Ovary (tissue), 10 donors: ENCODE measurements at places on chromosomes 3 and 15. TPM values are rescaled to one million over a fixed set of nuclear protein-coding genes. Genes with fewer than 3 reads are reported as not detected.

DNA sequence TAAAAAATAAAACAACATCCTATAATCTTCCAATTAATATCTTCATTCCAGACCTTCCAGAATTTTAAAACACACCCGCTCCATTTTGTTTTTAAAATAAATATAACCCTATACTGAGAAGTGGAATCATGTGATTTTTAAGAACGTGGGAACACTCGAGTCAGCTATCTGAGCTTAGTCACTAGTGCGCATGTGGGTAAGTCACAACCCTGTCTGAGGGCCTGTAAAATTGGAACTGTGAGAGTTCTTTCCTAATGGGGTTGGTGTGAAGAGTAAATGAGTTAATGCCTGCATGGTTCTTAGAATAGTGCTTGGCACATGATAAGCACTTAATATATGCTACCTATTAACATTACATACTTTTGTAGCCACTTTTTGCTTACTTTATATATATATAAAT lies 19.9 kb upstream of the POLR2M start:
- DNase-seq = no peak

DNA sequence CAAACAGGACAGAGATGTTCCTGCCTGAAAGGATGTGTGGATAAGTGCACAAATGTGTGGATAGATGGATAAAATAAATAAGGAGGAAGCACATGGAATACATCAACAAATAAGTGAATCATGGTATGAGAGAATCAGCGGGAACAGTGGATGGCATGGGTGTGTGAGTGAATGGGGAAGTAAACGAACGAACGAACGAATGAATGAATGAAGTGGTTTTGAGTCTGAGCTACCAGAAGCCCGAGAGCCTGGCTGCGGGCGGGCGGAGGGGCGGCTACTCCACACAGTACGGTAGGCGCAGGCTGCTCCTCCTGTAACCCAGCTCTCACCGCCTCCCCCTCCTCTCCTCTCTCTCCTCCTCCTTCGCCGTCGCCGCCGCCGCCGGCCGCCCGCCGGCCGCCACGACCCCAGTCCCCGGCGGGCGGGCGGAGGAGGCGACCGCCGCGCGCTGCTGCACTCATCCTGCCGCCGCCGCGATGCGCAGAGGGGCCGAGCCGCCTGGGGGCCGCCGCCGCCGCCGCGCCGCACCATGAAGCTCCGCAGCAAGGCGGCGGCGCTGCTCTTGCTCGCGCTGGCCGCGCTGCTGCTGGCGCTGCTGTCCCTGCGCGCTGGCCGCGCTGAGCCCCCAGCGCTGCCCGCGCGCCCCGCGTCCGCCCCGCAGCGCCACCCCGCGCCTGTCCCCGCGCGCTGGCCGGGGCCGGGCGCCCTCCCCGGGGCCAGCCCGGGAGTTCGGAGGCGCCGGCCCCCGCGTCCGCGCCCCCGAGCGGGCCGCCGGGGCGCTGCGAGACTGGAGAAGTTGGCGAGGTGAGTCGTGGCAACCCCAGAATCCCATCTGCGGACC lies at the start of gene GXYLT2:
GXYLT2 (plus strand) TSS at position 342 of the 841 bp plus-strand sequence; CDS start at position 530, 188 bp downstream.
- DNase-seq = peak; percentile 80

DNA sequence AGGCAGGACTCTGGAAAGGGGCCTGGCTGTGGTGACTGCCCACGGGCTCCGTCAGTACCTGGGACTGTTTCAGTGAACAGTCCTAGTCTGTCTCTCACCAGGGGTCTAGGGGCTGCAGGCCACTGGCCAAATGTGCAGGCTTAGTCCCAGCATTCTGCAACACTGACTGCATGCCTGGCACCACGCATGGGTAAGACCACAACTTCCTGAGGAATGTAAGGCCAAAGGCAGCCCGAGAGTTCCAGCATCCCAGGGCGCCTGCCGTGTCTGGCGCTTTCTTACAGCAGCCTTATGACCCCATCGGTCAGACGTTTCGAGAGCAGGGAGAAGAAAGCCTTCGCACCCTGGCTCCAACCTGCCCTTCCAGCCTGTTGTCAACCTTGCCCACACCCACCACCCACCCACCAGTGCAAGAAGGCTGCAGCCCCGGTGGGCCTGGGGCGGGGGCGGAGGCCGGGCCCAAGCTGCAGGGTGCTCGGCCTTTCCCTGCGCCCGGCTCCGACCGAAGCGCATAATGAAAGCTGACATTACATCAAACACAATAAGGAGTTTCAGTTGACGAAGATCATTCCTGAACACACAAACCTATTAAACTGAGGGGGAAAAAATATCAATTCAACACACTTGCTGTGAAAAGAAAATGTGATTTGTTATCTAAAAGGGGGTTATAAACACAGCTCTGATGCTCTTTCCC lies 29.5 kb upstream of the TMEM115 start:
- no peak for DNase-seq

GRCh38 chr3:27171113-27171512 lies 198.1 kb downstream of the NEK10 start:
- DNase-seq = no peak

- DNase-seq = no peak
Measured at GRCh38 chr3:195558602-195559001, 15.5 kb upstream of the PPP1R2 start.

GRCh38 chr15:46365572-46365971 lies 730.7 kb downstream of the SQOR start:
- no peak for DNase-seq

GRCh38 chr15:63818629-63819028 lies 15.1 kb downstream of the HERC1 start:
- no peak for DNase-seq

DNA sequence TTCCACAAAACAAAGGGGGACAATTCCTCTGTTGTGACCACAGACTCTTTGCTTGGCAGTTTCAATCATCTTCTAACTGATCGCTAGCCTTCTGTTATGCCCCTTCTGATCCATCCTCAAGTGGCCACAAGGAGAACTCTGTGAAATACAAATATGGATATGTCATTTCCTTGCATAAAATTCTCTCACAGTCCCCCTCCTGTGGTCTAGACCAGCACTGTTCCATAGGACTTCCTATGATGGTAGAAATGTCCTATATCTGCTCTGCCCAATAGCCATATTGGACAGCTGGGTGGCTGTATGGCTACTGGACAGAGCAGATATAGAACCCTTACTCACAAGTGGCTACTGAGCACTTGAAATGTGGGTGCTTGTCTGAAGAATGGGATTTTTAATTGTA lies 25.9 kb upstream of the SNRK start:
- DNase-seq = no peak

- no peak for DNase-seq
Measured at GRCh38 chr3:62632510-62633294, 242.5 kb downstream of the CADPS start.

- no peak for DNase-seq
Measured at GRCh38 chr3:28308196-28308595, 40.3 kb upstream of the ZCWPW2 start.

DNA sequence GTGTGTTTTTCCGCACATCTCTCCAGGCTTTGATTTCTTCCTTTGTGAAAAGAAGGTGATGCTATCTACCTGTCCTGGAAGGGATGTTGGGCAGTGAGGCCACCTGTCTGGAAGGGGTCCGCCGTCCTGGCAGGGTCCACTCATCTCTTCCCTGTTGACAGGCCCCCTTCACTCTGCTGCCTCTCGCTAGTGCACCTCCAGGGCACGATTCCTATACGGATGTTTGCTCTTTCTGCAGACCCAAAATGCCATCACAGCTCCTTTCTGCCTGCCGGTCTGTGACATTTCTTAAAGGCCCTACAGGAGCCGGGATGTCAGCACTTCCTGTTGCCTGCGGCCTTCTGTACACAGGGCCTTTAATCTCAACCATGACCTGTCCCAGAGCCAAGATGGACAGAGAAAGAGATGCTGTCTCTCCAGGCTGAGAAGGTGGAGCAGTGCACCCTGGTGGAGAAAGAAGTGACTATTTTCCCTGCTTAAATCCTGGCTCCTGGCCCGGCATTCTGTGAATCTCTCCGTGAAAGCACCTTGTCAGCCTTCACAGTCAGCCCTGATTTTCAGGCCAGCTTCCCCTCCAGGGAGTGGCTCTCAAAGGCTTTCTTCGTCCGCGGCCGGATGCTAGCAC lies 7.4 kb downstream of the FAM3D start:
- no peak for DNase-seq

GRCh38 chr15:68319997-68320396 lies 42.5 kb downstream of the FEM1B start:
- DNase-seq = no peak

DNA sequence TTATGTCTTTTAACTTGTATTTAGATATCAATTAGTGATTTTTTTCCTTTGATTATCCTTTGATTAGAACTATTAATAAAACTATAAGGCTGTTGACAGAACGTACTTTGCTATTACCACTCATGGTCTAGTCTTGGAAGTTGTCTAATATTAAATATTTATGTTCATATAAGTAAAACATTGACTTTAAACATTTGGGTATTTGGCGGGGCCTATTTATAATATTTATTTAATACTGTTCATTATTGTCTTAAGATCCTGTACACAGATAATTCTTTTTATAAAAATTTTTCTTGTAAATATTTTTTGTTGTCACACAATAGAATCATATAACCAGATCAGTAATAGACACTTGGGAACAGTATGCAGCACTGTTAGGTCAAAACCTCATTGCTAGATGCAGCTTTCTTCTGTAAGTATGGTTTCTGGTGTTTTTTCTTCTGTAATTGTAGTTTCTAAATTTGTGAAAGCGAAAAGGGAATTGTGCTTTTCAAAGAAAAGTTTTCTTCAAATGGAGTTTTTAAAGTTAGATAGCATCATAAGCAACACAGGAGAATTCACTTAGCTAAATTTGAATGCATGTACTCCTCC lies 93.4 kb downstream of the FNDC3B start:
- DNase-seq = no peak

GRCh38 chr3:177144922-177145321 lies 52.4 kb downstream of the TBL1XR1 start:
- DNase-seq = no peak

GRCh38 chr3:42975456-42975855 lies 3.7 kb upstream of the GASK1A start:
- DNase-seq = no peak

DNA sequence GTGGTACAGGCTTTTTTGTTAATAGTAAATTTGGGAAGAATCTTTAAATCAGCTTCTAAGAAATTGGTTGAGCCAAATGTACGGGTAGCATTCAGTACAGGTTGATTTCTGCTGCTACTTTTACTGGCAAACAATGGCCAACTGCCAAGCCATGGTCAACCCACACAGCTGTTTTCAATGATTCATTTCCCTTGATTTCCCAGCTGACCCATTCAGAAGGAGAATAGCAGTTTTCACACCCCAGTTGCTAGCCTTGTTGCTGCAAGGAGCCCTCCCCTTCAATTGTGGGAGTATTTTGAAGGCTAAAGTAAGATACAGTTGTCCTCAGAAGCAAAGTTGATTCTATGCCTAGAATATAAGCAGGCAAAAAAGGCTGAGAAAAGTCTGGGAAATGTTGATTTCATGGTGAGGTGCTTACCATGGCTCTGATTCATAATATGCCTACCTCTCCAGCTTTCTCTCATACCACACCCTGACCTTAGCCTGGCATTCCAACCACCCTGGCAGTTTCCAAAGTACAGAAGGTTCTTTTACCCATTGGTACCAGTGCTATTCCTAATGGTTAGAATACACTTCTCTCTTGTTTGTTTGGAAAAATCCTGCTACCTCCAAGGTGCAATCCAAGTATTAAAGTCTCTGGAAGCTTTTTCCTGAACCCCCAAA lies 320.3 kb upstream of the TGFBR2 start:
- peak; percentile 60 for DNase-seq

GRCh38 chr3:177514611-177515499 lies 317.6 kb upstream of the TBL1XR1 start:
- no peak for DNase-seq

GRCh38 chr3:64961301-64961700 lies 273.5 kb upstream of the ADAMTS9 start:
- DNase-seq = no peak

- DNase-seq = no peak
Measured at GRCh38 chr3:183218826-183219225, 34.2 kb upstream of the B3GNT5 start.

GRCh38 chr15:82178061-82178460 lies 84.5 kb downstream of the EFL1 start:
- DNase-seq = no peak

DNA sequence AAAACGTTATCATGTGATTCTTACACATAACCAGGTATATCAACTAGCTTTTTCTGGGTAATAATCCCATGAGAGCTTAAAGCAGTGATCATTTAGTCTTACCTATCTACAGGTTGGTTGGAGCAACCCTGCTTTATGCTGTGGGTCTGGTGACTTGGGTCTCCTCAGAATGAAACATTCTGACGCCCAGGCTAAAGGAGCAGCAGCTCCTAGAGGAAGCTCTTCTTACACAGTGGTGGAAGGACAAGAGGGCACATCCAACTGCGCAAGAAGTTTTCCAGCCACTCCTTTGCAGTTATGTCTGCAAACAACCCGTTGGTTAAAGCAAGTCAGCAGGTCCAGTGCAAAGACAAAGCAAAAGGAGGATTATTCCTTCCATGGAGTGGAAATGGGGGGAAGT lies 377.5 kb downstream of the EDEM1 start:
- no peak for DNase-seq

- DNase-seq = no peak
Measured at GRCh38 chr3:107414325-107414964, 37.2 kb downstream of the CCDC54 start.

DNA sequence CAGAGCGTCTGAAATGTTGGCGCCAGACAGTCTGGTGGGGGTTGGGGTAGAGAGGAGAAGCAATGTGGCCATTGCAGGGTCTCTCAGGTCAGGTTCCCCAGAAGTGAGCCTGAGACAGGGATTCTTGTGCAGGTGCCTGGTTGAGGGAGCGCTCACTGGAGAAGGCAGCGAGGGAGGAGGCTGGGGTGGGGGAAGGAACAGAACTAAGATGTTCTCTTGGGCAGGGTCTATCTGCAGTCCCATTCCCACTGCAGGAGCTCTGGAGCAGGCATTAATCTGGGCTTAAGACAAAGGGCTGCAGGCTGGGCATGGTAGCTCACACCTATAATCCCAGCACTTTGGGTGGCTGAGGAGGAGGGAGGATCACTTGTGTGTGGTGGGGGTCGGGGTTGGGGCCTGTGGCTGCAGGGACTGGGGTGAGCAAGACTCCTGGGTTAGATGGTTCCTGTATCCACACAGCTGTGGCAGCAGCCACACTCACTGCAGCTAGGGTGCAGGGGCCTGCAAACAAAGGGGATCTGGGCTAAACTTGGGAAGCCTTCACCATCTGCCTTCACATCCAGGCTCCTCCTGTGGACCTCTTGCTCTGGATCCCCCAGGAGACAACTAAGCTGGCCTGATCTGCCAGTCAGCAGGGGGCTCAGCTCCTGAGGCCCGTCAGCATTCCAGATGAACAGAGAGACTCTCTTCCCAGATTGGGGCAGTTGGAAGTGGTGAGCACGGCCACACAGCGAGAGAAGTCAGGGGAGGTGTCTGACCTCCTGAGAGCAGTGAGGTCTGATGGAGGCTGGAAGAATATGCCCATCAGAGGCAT lies 172.5 kb downstream of the ABHD5 start:
- no peak for DNase-seq

The ACP3 gene
- polyA plus RNA-seq = 1.1 TPM

The MAP4 gene
- polyA plus RNA-seq = 89.3 TPM

The EPHA6 gene
- polyA plus RNA-seq = 2.0 TPM

The CSPG4 gene
- polyA plus RNA-seq = 3.3 TPM

The OCA2 gene
- polyA plus RNA-seq = 0.31 TPM

The BLOC1S6 gene
- polyA plus RNA-seq = 28.8 TPM

The ROPN1 gene
- polyA plus RNA-seq = not detected

The GATA2 gene
- 8.1 TPM for polyA plus RNA-seq

The CAMKV gene
- not detected for polyA plus RNA-seq

The CX3CR1 gene
- polyA plus RNA-seq = 0.29 TPM

The THAP10 gene
- polyA plus RNA-seq = 2.9 TPM

The GABRR3 gene
- polyA plus RNA-seq = not detected
